Left colon (tissue), 2 donors: ENCODE measurements at places on chromosomes 5 and 9. TPM values are rescaled to one million over a fixed set of nuclear protein-coding genes. Genes with fewer than 3 reads are reported as not detected.

- DNase-seq: no peak
Measured at GRCh38 chr5:118371973-118372831, 616.1 kb downstream of the DTWD2 start.

- DNase-seq: no peak
Measured at GRCh38 chr9:129806061-129806460, 3.1 kb downstream of the TOR1B start.

Gene DBH
- total RNA-seq: not detected

DNA sequence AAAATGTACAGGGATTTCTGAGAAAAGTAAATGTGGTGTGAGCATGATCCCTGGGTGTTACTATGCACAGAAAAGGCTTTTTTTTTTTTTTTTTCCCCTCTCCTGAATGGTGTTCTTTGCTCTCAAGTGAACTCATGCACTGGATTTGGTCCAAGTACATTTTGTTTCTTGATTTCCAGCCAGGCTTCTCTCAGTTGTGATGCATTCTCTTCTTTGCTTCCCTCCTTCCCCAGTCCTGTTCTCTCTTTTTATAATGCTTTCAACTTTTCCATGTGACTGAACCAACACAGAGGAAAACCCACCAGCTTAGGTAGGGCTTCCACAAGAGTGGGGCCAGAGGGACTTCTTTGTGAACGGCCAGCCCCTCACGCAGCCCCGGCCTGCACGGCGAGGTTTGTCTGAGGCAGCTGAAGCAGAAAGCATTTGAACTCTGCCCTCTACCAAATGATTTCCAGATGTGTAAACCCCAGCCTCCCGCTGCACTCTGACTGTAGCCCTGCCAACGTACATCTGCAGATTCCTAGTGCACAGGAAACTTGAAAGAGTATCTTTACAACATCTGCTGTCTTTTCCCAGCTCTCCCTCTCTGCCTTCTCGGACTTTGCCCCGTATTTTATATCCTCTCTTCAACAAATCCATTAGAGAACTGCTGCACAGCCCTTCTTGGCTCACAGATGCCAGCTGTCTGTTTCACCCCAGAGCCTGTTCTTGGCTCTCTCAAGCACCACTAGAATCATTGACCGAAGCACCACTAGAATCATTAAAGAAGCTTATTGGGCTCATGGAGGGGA is 71.8 kb upstream of the CD180 start:
- peak; percentile 56 for DNase-seq

DNA sequence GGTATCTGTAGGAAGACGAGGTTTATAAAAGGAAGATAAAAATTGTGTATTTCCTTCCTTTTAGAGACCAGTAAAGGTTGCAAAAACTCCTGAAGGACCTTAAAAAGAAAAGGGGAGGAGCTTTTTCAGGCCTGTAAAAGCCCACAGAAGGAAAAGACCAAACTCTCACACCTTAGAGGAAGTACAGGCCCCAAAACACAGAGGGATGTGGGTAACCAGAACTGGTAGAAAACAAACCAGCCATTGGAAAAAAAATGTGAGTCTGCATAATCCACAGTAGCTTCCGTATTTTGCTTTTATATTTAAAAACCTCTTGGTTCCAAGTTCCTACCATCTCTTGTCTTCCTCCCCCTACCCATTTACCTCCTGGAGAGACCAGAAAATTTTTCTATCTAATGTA is 8.5 kb downstream of the GIN1 start:
- DNase-seq: no peak
